ENCODE measurements at places on chromosomes 4 and X. TPM values are rescaled to one million over a fixed set of nuclear protein-coding genes. Genes with fewer than 3 reads are reported as not detected.

DNA sequence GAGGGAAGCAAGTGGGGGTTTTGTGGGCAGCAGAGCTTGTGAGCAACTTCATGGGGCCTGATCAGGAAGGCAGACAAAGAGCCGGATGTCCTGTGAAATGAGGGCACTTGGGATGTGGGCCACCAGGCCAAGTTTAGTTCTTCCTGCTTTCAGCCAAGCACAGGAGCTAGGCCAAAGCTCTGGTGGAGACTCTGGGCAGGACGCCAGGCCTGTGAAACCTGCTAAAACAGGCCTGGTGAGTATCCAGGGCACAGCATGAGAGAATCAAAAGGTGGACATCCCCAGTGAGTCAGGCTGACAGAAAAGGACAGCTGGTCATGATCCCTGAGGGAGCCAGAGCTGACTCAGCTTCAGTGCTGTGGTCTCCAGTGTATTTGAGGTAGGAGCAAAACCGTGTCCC is 95.7 kb downstream of the NPNT start:
- no peak for DNase-seq

GRCh38 chrX:124256216-124256615 is 76.2 kb upstream of the TEX13D start:
- no peak for DNase-seq

GRCh38 chrX:71450433-71451106 is 82.3 kb upstream of the OGT start:
- no peak for DNase-seq

The RTL3 gene
- total RNA-seq: 2.7 TPM

GRCh38 chrX:118751950-118752783 is 24.8 kb downstream of the IL13RA1 start:
- DNase-seq: no peak

The DACH2 gene
- not detected for total RNA-seq

DNA sequence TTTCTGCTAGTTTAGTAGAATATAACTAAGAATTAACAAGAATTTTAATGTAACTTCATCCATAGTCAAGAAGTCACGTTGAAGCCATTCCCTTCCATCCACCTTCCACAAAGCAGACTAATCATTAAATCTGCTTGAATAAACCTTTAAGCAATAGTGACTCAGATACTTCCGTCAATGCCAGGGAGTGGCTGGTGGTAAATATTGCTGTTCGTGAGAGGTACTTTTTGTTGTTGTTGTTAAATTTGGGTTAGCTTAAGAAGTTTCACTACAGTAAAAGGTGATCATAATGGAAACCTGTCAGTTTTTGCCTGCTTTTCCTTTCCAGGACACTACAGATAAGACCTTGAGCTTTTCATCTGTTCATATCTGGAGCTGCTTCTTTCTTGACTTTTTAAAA is 316.3 kb downstream of the TMA16 start:
- DNase-seq: no peak

DNA sequence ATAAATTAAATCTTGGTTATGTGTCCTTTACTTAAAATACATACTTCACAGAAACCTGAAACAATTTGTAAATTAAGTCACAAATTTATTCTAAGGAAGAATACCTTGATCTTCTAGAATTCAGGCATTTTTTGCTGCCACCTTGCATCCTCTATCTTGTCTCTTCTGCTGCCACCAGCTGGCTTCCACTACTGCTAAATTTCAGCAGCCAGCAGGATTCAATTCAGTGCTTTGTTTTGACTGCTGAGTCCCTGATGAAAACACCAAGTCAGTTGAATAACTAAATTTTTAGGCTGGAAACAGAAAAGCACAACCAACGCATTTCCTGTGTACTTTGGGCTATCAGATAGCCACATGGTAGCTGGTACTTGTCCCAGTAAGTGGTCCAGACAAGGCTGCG is 2.4 kb upstream of the MBTPS2 start:
- no peak for DNase-seq

GRCh38 chrX:34918856-34919255 is 23.7 kb upstream of the FAM47B start:
- peak; percentile 22 for DNase-seq

DNA sequence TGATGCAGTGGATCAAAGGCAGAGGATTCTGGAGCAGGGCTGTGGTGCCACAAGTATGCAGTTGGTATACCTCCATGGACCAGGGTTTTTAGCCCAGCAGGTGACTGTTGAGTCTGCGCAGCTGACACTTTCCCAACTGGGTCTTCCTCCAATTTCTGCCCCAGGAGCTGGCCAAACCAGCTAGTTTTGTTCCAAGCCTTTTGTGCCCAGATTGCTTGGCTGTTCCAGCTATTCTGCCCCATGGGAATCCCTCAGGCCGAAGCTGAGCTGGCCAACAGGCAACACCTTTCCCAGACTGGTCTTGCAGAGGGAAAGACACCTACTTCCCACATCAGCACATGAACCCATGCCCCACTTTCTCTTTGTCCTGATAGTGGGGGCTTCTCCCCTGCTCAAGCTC is 22.8 kb upstream of the ANKRD17 start:
- DNase-seq: no peak

- no peak for DNase-seq
These were observed 59.6 kb upstream of the TAB3 start for GRCh38 chrX:30948626-30949025.

GRCh38 chrX:132207996-132208395 is 11.3 kb downstream of the RAP2C start:
- no peak for DNase-seq

GRCh38 chrX:154649503-154650220 is 3.7 kb downstream of the CTAG2 start:
- DNase-seq: no peak

The TMPRSS11A gene
- not detected for total RNA-seq

The RNF128 gene
- total RNA-seq: not detected

DNA sequence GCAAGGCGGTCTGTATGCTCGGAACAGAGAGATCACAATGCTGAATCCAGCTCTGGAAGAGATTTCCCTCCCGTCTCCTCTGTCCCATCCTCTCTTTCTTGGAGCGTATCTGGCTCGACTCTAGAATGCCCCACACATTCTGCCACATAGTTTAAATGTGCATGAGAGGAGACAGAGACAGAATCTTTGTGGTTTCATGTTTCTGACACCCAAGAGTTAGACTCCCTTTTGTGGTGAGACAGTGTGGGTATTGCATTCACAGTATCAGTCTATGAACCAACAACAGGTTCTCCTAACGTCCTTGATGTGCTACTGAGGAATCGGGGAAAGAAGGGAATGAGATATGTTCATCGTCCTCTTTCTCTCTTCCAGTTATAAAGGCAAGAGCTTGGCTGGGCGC is 25.3 kb downstream of the FAM47E start:
- no peak for DNase-seq

The GLRB gene
- total RNA-seq: 13.3 TPM

The COL25A1 gene
- total RNA-seq: 0.16 TPM

GRCh38 chr4:123479944-123480343 is 83.3 kb downstream of the SPRY1 start:
- no peak for DNase-seq

The KLHL13 gene
- 9.4 TPM for total RNA-seq

DNA sequence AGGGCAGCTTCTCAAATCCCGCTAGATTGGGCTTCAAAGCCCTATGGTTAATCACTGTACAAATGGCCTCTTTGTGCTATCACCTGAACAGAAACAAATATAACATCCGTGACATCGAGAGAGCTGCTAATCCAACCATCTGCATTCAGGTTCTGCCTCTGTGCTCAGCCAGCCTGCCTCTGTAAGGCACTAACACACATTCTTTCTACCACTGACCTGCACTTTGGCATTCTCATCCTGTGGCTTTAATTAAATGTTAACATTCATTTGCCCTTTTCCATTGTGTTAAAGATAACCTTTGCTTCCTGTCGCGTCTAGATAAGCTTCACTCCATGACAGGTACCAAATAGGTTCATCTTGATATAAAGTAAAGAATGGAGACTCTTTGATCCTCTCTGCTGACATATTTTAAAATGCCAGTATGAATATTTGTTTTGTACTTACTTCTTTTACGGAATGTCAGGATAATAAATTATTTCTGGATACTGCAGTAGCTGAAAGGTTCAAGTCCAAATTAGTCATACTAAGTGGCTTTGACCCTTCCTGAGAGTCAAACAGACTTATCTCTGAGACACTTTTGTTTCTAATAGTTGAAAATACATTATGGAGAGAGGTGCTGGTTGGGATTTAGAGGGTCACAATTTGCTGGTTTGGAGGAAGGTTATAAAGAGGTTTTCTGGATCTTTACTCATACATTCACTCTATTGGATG is 505.7 kb downstream of the PACRGL start:
- no peak for DNase-seq

DNA sequence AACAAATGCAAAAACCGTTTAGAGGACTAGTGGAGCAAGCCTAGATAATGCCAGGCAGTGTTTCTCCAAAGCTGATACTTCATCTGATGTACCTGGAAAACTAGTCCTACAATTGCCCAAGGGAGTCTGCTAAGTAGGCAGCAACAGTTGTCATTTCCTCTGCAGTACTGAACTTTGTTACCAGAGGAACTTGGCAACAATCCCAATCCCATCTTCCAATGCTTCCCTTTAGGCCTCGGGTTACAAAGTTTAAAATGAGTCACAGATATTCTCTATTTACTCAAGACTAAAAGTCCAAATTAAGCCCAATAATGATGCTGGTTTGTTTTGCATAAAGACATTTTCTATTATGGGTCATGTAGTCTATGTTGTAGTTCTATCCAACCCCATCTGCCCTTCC is 120.0 kb upstream of the GLRA2 start:
- DNase-seq: no peak

- DNase-seq: no peak
These were observed 50.5 kb downstream of the RASL11B start for GRCh38 chr4:52912608-52913007.

- no peak for DNase-seq
These were observed 124.0 kb downstream of the IRF2 start for GRCh38 chr4:184350213-184350817.

DNA sequence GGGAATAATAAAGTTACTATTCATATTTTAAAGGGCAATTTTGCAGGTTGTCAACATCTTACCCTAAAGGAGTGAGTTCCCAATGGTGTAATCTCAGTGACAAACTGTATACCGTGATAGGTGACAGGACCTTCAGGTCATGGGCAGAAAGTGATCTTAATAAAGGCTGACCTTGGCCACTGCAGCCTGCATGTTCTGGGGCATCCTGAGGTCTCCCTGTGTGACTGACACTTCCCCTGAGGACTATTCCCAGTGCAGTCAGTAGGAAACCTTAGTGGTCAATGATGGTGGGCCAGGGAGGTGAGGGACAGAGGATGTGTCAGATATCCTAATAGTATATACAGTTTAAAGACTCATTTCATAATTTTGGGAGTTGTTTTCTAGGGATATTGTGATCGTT is 137.2 kb downstream of the SHROOM3 start:
- DNase-seq: no peak

- no peak for DNase-seq
These were observed 29.9 kb downstream of the SOWAHB start for GRCh38 chr4:76867880-76868655.

DNA sequence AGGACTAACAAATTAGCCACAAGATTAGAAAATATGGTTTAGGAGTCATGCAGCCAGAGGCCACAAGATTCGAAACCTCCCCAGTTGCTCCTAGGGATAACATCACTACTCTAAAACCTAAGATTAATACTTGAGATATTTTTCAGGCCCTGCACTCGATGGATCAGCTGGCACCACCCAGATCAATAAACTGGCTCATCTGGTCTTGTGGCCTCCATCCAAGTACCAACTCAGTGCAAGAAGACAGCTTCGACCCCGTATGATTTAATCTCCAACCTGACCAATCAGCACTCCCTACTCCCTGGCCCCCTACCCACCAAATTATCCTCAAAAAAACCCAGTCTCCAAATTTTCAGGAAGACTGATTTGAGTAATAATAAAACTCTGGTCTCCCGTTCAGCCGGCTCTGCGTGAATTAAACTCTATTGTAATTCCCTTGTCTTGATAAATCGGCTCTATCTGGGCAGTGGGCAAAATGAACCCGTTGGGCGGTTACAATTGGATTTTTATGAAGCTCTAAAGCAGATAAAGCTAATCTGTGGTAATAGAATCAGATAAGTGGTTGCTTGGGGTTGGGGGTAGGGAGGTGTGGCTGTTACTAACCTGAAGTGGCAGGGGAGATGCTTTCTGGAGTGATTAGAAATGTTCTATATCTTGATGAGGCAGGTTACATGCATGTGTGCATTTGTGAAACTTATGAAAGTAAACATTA is 91.8 kb upstream of the ATXN3L start:
- DNase-seq: no peak

The SPANXN4 gene
- not detected for total RNA-seq

The BTK gene
- not detected for total RNA-seq

- peak; percentile 52 for DNase-seq
These were observed 74.8 kb upstream of the BCOR start for GRCh38 chrX:40172401-40173142.

- DNase-seq: no peak
These were observed 651 bp upstream of the SAP30 start for GRCh38 chr4:173370130-173370476.

- no peak for DNase-seq
These were observed 138.4 kb upstream of the HHIP start for GRCh38 chr4:144507311-144508101.
